ENCODE measurements at places on chromosomes 4 and X.

- DNase-seq, result peak; percentile 44
These were observed 13.9 kb downstream of the SLC2A9 start for GRCh38 chr4:10007436-10007740.

DNA sequence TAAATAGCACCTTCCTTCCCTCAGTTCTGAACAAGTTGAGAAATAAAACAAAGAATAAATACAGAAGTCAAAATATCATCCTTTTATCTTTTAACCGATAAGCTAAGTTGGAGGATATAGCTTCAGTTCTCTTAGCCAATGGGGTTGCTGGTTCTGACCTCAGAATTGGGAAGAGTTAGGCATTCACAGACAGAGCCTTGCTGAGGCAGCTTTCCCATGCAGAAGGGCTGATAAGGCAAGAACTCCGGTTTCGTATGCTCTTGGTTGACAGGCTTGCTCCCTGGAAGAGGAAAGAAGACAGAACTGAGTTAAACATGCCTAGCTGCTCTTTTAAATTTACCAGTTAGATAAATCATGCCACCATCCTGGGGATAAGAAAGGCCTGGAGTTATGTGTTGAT lies 17.6 kb downstream of the FRAS1 start:
- no peak for DNase-seq

DNA sequence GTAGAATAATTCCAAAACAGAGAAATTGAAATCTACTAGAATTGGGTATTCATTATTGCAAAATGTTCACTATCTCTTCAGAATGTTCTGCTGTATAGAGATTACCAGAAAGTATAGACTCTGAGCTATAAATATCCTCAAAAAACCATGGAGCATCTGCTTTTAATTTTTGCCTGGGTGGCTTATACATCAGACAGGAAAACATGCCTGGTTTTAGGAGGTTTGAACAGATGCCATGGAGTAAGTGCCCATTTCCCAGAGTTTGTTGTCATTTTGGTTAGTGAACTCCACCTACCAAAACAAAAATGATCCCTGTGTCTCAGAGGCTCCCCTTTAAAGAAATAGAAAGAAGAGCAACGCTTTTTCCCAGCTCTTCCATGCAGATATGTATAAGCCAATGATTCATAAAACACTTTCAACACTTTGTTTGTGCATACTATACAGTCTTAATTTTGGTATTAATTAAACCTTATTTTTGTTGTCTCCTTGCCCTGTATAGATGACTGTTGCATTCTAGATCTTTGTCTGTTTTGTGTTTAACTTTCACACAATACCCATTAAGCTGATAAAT lies 68.7 kb downstream of the MEPE start:
- DNase-seq, result no peak

- no peak for DNase-seq
These were observed 184.1 kb downstream of the CBR4 start for GRCh38 chr4:168825975-168826374.

- no peak for DNase-seq
These were observed 12.3 kb downstream of the CENPVL3 start for GRCh38 chrX:51606446-51606845.

GRCh38 chrX:100680756-100681155 lies 36.8 kb downstream of the SRPX2 start:
- DNase-seq, result no peak

- DNase-seq, result no peak
These were observed 10.1 kb upstream of the EXOSC9 start for GRCh38 chr4:121790976-121791375.

GRCh38 chr4:14022456-14022855 lies 394.9 kb upstream of the BOD1L1 start:
- no peak for DNase-seq

DNA sequence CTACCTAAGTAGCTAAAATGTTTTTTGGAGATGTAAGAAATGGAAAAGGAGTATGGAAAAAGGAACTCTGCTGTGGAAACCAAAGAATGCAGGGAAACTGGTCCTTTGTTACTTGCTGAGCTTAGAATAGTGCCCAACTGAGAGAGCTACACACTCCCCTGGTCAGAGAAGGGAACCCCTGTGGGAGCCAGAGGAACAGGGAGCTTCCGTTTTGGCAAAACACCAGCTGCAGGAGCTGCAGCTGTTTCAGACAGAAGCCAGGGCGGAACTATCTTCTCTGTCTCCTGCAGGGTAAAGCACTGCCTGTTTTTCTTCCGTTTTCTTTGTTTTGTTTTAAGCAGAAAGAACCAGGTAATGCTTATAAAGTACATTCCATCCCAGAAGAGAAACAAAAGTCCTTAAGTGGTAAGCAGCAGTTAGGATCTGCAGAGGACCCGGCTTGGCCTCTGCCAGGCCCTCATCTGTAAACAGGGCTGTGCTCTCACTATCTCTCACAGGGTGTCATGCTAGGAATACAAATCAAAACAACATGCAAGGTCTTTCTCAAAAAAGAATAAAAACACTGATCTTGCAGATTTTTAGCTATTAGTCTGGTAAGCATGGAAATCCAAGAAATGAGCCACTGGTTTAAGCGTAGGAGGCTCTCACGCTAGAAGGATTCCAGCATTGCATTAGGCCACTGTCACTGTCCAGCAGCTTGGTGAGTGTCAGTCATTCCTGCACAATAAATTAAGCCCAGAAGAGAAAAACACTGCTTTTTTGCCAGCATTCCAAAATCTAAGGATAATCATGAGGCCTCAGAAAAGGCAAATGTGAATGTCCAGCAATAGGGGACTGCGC lies 76.1 kb downstream of the CHST7 start:
- no peak for DNase-seq

GRCh38 chrX:74160358-74160757 lies 143.6 kb upstream of the ZCCHC13 start:
- DNase-seq, result no peak

GRCh38 chr4:52555356-52555716 lies 103.8 kb downstream of the USP46 start:
- DNase-seq, result no peak

DNA sequence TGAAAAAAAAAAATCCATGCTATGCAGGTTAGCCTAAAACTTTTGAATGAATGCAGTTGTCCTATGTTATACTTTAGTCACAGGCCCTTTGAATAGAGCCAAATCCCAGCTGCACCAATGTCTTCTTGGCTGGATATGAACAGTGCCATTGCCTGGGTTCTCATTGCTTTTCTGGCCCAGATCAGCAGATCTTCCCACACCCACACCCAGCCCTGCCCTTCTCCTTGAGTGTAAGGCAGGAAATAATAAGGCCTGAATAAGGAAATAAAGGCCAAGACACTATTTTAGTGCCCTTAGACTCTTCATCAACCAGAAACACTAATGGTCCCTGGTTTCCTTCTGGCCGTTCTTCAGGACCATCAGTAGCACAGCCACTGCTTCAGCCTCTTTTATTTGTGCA lies 66.6 kb downstream of the USP38 start:
- no peak for DNase-seq

DNA sequence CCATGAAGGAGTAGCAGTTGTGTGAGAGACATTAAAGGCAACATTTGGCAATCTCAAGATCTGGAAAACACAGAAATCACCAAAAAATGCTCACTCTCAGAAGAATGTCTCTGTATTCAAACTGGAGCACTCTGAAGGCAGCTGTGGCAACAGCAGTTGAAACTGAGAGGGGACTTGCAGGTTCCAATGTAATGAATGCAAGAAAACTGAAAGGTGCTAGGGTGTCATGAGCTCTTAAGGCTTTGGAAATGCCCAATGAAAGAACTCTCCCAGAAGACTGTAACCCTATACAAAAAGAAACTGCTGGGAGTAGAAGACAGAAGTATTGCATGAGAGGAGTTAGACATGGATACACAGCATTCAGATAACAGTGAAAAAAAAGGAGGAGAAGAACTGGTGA lies 118.2 kb upstream of the HTR2C start:
- no peak for DNase-seq

- peak; percentile 5 for DNase-seq
These were observed 353.6 kb upstream of the RPS6KA3 start for GRCh38 chrX:20620306-20620705.

DNA sequence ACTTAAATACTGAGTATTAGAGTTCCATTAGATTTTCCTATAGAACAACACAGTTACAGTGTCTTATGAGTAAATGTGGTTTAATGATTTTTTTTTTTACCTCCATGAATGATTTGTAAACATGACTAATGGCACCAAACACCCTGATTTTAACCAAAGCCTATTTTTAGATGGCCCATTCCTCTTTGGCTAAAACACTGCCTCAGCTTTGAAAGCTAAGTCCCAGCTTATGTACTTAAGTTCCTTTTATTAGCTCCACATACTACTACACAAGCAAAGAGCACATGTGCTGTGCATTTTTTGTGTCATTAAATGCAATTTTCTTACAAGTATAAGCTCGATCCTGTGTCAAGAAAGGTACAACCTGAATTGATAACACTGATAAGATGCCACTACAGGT lies 575.6 kb upstream of the PITX2 start:
- no peak for DNase-seq

DNA sequence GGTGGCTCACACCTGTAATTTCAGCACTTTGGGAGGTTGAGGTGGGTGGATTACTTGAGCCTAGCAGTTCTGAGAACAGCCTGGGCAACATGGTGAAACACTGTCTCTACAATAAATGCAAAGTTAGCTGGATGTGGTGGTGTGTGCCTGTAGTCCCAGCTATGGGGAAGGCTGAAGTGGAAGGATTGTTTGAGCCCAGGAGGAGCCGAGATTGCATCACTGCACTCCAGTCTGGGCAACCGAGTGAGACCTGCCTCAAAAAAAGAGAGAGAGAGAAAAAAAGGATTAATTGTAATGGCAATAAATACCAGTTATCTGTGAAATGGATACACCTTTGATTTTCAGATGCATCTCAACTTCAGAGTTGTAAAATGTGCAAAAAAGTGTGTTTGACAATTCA lies 58.8 kb downstream of the SPRY1 start:
- no peak for DNase-seq

- peak; percentile 57 for DNase-seq
These were observed 5.2 kb upstream of the TCEANC start for GRCh38 chrX:13647709-13648212.

GRCh38 chr4:58734030-58734674 lies 1624.0 kb upstream of the IGFBP7 start:
- DNase-seq, result no peak

GRCh38 chr4:22597471-22597870 lies 81.6 kb upstream of the ADGRA3 start:
- no peak for DNase-seq

- DNase-seq, result no peak
These were observed 139.9 kb downstream of the AFAP1 start for GRCh38 chr4:7799736-7800135.

DNA sequence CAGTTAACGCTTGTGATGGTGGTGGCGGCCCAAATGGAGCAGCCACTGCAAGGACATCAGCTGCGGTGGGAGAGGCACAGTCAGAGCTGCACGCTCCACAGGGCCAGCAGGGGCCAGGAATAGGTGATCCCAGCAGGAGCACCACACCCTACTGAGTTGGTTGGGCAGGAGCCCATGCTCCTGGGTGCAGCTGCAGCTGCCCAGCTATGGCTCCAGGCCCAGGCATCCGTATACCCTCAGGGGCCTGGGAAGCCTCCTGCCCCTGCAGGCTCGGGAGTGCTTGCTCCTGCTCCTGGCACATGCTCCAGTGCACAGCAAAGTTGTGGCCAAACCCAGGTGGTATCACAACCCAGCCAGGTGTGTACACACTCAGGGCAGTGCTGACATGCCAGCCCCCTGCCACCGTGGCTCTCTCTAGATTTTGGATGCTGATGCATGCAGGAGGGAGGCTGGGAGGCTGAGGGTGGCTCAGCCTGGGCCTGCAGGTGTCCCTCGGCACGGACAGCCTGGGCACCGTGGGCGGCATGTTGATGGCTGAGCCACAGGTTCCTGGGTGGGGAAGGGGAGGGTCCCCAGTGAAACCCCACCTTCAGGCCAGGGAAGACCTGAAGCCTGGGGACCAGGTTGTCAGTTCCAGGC lies 150.2 kb downstream of the CXXC4 start:
- no peak for DNase-seq

DNA sequence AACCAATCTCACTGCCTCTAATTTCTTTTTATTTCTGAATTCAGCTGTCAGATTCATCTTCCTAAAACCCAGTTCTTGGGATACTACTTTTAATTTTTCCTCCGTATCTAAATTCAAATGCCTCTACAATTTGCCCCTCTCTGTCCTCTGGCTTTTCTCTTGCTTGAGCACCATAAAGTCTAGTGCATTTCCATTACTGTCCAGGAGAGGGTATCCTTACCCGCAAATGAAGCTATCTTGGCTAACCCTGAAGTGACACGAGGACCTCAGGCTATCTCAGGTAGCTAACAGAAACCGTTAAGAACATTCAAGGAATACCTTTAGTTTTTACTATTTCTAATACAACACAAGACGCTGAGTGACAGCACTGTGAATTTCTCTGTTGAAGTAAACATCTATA lies 49.4 kb upstream of the PRR32 start:
- DNase-seq, result no peak

DNA sequence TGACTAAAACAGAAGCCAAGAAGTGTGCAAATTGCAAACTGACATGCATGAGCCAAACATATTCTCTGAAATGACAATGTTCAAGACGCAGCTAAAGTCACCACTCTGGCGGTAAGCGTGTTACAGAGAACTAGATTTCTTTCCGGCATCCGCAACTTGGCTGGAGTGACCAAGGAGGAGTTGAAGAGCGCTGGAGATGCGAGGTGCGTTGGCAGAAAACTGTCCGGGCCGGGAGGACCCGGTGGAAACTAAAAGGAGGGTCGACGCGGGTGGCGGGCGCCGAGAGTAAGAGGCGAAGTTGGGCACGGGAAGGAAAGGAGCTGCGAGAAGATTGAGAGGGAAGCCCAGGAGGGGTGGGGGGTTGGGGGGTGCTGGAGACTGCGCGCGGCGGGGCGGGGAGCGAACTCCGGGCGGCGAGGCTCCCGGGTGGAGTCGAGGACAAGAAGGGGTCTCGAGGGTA lies 807 bp downstream of the SEL1L3 start:
- DNase-seq, result peak; percentile 69

DNA sequence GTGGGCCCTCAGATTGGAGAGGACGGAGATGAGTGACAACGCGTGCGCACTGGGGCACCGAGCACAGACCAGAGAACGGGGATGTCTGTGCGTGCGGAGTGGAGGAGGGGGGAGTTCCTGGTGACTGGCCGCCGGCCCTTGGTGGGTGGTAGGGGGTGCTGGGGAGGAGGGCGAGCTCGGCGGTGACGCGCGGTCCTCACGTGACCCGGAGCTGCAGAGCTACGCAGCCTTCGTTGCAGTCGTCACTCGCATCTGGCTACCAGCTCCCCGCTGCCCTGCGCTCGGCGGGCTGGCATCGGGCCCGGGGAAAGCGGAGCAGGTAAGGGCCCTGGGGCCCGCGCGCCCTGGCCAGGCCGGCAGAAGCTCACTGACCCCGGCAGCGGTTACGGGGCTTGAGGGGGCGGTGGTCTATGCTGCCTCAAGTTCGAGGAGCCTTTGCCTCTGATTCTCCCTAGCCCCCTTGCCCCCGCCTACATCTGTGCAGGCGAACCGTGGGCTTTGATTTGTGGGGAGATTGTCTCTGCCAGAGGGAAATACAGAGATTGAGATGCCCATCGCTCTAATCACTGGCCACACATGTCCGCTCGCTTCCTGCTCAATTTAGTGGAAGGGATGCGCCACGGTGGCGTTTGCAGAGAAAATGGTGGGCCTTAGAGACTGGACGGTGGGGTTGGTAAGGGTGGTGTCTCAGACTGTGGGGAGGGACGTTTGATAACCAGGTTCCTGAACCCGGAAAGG lies at the start of gene ARMCX4:
Gene ARMCX4, plus strand, starts transcription at position 245 of the 738 bp plus-strand sequence. CDS start 3,134 bp downstream, outside the sequence.
- peak; percentile 52 for DNase-seq

Measured in activated naive CD4-positive, alpha-beta T cell treated with anti-CD3 and anti-CD28 coated beads for 36 hours (primary cell).